Upper lobe of left lung (tissue), 6 donors: ENCODE measurements at places on chromosomes 13 and 19. TPM values are rescaled to one million over a fixed set of nuclear protein-coding genes. Genes with fewer than 3 reads are reported as not detected.

GRCh38 chr19:2097886-2098327, 1.2 kb downstream of the IZUMO4 start:
- no peak overlapping the region for H3K4me3 ChIP-seq
- no peak overlapping the region for H3K27ac ChIP-seq
- H3K36me3 ChIP-seq: peaks cover 36% of the 10 kb centered on the region
- peak; percentile 84 for DNase-seq
- peaks cover 36% of the 10 kb centered on the region for H3K4me1 ChIP-seq

GRCh38 chr13:51731759-51732158, 72.2 kb downstream of the DHRS12 start:
- H3K4me1 ChIP-seq: no peaks in the 10 kb centered on the region
- H3K27me3 ChIP-seq: no peaks in the 10 kb centered on the region
- no peak for DNase-seq
- peaks cover 16% of the 10 kb centered on the region for H3K36me3 ChIP-seq

Gene PDE4C
- total RNA-seq: 6.4 TPM

Gene ZNF285
- 1.3 TPM for total RNA-seq

Gene FUT6
- total RNA-seq: 1.0 TPM

- no peaks in the 10 kb centered on the region for H3K27me3 ChIP-seq
- no peaks in the 10 kb centered on the region for H3K36me3 ChIP-seq
- no peak for DNase-seq
Measured at GRCh38 chr13:79645569-79645968, 164.6 kb downstream of the NDFIP2 start.

DNA sequence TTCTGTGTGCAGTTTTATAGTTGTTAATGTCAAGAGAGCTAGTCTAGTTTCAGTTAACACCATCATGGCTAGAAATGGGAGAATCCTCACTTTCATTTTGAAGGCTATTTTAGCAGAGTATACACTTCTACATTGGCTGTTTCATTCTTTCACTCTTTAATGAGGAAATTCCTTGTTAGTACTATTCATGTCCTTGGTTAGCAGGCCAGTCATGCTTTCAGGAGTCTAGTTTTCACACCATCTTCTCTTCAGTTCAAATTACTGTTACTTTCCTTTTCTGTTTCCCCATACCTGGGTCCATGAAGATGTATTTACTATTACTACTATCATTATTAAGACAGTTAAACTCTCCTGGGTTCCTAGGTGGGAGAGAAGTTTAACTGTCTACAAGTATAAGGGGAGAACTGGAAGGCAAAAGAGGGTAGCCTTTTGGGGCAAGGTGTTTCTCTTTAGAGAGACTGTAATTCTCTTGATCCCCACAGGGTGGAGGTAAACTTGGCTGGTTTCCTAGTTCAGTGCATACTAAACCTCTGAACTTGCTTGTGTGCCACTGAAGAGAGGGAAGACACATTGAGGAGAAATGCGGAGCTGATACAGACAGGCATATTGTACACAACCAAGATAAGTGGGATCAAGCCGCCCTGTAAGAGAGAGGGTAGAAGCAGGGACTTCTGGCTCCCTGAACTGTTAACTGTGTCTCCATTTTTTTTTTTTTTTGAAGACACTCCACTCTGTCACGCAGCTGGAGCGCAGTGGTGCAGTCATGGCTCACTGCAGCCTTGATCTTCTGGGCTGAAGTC, 41.3 kb upstream of the IGFL4 start:
- H3K27me3 ChIP-seq: no peaks in the 10 kb centered on the region
- H3K36me3 ChIP-seq: no peaks in the 10 kb centered on the region
- H3K4me3 ChIP-seq: no peak overlapping the region
- H3K27ac ChIP-seq: no peak overlapping the region
- H3K4me1 ChIP-seq: peaks cover 4% of the 10 kb centered on the region

Gene B9D2
- 7.4 TPM for total RNA-seq

Gene S1PR2
- 9.4 TPM for total RNA-seq

DNA sequence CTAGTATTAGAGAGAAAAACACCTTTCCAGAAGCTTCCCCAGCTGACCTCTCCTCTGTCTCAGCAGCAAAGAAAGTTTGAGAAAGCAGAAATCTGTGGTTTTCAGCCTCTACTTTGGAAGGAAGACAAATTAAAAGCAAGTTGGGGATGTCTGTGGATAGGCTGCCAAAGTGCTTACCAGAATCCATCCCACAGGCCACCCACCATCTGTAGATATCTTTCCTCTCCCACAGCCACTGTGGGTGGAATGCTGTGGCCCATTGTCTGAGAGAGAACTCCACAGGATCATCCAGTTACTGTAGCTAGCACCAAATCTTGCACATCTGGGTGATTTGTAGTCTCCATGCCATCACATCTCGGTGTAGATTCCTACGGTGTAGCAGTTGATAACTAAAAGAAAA, 133.5 kb downstream of the DNAJC15 start:
- H3K4me1 ChIP-seq: no peaks in the 10 kb centered on the region
- no peak for DNase-seq
- no peak overlapping the region for H3K4me3 ChIP-seq
- no peaks in the 10 kb centered on the region for H3K36me3 ChIP-seq

- H3K27ac ChIP-seq: no peak overlapping the region
- no peak for DNase-seq
- no peaks in the 10 kb centered on the region for H3K4me1 ChIP-seq
- H3K4me3 ChIP-seq: no peak overlapping the region
- no peaks in the 10 kb centered on the region for H3K36me3 ChIP-seq
- H3K27me3 ChIP-seq: no peaks in the 10 kb centered on the region
Measured at GRCh38 chr13:39918620-39919236, 263.3 kb downstream of the COG6 start.

DNA sequence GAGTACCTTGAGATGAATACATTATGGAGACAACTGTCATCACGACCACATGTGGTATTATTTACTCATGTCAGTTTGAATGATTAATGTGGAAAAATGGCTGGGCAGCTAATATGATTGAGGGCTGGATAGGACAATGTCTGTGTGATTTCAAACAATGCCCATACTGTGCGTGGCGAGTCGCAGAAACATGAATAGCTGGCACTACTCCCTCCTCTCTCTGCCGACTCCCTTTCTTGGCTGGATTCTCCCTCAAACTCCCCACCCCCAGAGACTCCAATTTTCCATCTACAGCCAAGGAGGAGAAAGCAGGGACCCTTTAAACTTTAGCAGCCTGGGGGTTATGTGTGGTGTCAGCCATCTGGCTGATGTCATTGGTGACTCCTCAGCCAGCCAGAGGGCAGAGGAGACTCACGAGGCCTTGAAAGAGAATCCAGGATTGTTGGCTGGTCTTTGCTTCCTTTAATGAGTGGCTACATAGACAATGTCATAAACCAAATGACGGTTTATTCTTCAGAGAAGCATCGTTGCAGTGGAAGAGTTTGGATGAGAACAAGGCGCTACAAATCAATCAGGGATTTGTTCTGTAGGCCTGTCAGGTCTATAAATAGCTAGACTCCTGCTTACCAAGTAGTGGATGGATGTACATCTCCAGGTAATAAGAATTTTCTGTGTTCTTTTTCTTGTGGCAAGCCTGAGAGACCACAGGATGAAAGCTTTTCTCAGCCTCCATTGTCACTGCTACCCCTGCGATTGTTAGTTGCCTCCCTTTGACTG, 165.6 kb downstream of the DLEU7 start:
- no peak for DNase-seq
- peaks cover 14% of the 10 kb centered on the region for H3K4me1 ChIP-seq
- no peaks in the 10 kb centered on the region for H3K36me3 ChIP-seq
- H3K27ac ChIP-seq: no peak overlapping the region
- no peaks in the 10 kb centered on the region for H3K27me3 ChIP-seq

Gene PLIN4
- total RNA-seq: 4.3 TPM

DNA sequence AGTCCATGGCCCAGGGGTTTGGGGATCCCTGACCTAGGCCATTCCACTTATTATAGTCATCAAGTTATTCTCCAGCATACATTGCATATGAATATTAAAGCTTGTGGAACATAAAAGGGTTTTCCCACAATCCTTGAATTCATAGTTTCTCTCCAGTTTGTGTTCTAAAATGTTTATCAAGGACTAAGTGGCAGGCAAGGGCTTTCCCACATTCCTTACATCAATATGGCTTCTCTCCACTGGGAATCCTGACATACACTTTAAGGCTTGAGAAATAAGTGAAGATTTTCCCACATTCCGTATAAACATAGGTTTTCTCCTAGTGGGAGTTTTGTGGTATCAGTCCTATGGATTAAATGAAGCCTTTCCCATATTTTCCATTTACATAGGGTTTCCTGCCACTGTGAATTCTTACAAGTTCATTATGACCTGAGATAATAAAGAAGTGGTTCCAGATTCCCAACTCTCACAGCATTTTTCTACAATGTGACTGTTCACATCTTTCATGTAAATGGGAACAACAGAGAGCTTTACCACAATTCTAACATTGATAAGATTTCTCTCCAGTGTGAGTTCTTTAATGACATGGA, 14.5 kb downstream of the ZNF426 start:
- DNase-seq: no peak
- H3K4me3 ChIP-seq: no peak overlapping the region
- H3K27ac ChIP-seq: no peak overlapping the region
